ENCODE measurements at places on chromosomes 1 and 21.

DNA sequence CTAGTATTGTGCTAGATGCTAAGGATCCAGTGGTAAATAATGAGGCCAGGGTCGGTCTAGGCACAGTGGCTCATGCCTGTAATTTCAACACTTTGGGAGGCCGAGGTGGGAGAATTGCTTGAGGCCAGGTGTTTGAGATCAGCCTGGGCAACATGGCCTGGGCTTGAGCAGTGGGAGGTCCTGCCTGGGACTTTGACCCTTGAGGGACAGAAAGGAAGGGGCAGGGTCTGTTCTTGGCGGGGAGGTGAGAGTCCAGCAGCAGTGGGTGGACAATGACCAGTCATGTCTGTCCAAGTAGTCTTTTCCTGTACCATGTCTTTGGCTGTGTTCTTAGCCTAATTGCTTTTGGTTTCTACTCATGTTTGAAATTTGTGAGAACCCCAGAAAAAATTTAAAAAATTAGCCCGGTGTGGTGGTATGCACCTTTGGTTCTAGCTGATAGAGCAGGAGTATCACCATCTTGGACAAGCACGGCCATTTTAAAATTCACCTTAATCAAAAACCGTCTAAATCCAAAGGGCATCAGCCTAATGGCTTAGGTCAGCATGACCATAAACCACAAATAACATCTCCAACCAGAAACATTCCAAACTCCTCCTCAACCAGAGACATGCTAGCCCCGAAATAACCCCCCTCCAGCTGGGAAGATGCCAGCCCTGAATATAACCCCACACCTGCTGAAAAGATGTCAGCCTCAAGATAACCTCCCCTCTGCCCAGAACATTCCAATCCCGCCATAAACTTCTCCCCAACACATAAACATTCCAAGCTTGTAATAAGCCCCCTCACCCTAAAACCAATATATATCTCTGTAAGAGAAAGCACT, 6.8 kb upstream of the AK2 start:
- no peak for DNase-seq

DNA sequence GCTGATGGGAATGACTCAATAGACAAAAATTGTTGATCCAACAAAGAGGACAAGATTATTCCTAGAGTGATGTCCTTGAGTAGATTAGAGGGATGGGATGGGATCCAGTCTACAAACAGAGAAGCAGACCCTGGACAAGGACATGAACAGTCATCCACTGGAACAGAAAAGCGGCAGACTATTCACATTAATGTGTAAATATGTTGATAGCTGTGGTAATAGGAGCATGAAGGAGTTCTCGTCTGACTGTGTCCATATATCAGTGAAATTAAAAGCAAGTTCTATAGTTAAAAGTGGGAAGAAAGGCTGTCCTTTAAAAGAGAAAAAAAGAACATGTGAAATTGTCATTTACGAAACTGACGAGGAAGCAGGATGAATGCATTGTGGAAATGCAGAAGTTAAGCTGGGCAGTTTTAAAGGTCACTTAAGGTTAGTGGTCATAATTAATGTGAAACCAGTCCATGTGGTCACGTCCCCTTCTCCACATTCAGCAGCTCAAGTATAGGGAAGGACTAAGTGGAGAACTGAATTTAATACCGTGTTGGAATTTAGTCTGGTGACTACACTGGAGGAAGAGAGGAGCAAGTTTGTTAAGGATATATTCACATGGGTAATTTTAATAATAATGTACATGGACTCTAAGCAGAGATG, 62.1 kb downstream of the PIK3R3 start:
- DNase-seq = no peak

DNA sequence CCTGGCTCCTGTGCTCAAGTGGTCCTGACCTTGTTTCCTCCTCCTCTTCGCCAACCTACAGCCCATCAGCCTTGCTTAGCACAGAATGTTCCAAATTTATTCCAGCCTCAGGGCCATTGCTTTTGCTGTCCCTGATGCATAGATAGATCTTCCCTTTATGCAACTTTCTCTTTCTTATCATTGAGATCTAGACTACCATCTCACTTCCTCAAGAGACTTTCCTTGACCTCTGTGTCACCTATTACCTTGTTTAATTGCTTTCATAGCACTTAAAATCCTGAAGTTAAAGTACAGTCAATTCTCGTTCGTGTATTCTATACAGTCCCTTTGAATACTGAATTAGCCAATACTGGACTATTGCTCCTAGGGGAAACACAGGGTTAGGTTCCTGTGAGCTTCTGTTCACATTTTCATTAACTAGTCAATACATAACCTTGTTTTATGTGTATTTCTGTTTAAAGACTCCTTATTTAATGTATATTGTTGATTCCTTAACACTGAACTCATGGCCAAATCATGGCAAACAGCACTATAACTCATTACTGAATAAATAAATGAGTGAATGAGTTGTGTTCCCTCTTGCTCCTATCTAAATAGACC, 26.2 kb upstream of the MCOLN3 start:
- DNase-seq = no peak

DNA sequence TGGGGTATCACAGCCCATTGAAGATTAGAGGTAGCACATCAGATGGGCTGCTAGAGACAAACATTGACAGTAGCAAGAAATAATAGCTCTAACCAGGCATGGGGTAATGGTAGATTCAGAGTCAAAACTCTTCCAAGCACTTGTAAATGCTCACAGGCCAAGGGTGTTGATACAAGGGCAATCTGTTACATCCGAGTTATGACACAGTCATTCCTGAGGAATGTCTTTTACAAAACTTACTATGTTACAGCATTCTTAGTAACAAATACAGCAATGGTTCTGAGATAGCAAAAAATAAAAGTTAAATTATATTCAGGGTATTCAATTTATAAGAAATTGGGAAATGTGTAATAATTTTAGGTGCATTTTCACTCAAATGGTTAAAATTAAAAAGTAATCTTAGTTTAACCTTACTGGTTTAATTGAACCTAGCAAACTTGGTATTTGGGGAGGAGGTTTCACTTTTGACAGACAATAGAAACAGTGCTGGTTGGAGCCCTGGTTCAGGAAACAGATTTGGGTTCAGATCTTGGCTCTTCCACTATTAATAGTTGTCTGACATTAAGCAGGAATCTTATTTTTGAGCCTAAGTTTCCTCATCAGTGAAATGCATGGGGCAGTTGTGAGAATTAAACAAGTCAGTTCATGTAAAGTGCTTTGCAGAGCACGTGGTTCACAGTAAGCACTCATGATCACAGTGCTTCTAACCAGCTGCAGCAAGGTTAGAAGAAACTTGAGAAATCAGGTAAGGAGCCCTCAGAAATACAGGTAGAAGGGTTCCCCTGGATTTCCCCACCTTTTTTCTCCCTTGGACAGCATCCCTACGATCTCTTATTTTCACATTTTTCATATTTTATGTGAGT, 4.4 kb downstream of the ST3GAL3 start:
- DNase-seq = peak; percentile 80

DNA sequence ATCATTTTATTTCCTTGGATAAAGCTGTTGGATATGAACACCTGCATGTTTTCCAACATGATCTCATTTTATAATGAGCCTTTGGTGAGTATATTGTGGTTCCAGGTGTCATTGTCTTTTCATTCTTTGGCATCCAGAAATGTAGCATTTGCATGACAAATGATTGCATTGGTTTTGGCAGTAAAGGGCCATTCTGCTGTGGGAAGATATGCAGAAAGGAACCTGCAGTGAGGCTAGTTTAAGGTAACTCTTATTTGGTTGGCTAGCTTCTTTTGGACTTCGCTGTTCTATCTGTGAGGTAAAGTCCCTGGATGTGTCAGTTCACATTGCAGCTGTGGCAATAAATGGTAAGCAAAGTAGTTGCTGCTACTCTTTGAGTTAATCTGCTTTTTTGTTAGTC, 343.0 kb downstream of the AMY1C start:
- no peak for DNase-seq

- no peak for DNase-seq
Measured at GRCh38 chr21:45412491-45412890, 7.5 kb downstream of the COL18A1 start.

- DNase-seq = peak; percentile 26
Measured at GRCh38 chr1:97814121-97814520, 106.7 kb downstream of the DPYD start.

All from kidney tubule cell (primary cell).